ENCODE measurements at places on chromosomes 3 and 15.
A peak's percentile ranks its signal among the peaks of the same experiment; 100 is the strongest.

- DNase-seq = no peak
Measured at GRCh38 chr3:36380221-36381031, at the start of gene STAC. Gene STAC, plus strand, starts transcription at chr3:36380504. Its CDS starts 140 bp downstream, at chr3:36380644.

- DNase-seq = no peak
Measured at GRCh38 chr3:15578289-15578867, 23.0 kb downstream of the HACL1 start.

DNA sequence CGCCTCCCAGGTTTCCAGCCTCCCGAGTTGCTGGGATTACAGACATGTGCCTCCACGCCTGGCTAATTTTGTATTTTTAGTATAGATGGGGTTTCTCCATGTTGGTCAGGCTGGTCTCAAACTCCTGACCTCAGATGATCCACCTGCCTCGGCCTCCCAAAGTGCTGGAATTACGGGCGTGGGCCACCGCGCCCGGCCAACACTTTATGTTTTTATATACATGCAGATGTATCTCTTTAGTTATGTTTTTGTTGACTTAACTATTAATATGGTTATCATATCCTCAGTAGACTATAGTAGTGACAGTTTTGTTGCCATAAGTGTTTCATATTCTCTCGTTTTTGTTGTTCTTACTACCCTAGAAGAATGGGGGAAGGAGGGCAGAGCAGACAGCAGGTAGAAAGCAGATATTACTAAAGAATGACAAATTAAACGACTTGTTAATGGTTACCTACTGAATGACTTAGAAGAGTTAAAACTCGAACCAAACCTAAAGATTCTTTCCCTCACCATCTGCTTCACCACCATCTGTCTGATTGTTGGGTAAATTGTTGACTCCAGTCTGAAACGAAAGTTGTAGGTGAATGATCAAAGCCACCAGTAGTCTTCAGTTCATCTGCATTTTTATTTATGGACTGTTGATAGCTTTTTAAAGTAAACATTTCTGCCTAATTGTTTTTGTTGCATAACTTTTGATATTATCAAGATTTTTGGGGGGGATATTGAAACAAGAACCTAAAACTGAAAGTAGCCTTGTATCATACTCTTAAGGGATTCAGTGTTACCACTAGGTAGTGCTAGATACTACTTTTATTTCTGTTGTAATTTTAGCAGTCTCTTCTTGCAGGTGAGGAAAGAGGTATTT lies 89.3 kb downstream of the RASA2 start:
- no peak for DNase-seq

GRCh38 chr3:190597291-190597690 lies 83.4 kb downstream of the IL1RAP start:
- DNase-seq = no peak

- no peak for DNase-seq
Measured at GRCh38 chr3:177781686-177782161, 584.4 kb upstream of the TBL1XR1 start.

DNA sequence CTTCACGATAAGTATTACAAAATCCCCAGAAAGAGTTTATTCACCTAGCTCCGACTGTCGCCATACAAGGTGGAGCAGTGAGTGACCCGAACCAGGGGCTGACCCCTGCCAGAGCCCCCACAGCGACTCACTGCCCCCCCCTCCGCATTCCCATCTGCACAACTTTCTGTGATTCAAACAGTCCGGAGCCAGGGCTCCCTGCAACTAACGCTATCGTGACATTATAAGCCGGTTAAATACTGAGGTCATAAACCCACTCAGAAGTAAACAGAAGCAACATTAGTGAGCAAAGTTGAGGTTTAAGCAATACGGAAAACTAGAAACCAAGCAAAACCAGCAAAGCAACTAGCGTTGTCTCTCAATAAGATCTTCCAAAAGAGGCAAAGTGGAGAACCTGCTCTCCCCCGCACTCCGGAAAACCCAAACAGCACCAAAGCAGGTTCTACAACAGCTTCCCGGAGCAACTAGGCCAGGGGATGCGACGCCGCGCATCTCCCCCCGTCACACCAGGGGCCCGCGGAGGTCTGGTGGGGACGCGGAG lies 642 bp downstream of the SCAP start:
- DNase-seq = no peak

GRCh38 chr3:150639262-150639661 lies 36.1 kb downstream of the SELENOT start:
- no peak for DNase-seq

- DNase-seq = no peak
Measured at GRCh38 chr3:46228260-46229242, 13.7 kb upstream of the CCR3 start.

- no peak for DNase-seq
Measured at GRCh38 chr3:185685231-185686035, 99.3 kb downstream of the SENP2 start.

- DNase-seq = no peak
Measured at GRCh38 chr15:58584789-58585461, 153.1 kb downstream of the LIPC start.

GRCh38 chr15:91857772-91858171 lies 4.3 kb downstream of the SLCO3A1 start:
- DNase-seq = peak; percentile 7

DNA sequence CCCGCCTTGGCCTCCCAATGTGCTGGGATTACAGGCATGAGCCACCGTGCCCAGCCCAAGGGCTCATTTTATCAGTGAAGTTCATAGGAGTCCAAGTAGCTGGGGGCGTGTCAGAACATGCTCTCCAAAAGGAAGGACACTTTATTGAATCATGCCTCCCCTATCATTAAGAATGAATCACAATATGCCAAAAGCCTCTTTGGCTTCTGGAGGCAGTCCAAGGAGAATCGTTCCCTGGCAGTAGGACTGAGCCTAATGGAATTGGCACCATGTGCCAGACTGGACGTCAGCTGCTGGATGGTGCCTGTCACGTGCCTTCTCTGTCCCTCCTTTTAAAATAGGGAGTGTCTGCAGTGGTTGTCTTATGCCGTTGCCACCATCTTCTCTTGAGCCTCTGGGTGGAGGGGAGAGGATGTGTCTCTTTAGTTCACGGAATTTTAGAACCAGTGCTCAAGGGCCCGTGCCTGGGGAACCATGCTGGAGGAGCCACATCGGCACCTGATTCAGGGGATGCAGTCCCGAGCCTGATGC lies 234.7 kb upstream of the LYSMD4 start:
- DNase-seq = no peak

DNA sequence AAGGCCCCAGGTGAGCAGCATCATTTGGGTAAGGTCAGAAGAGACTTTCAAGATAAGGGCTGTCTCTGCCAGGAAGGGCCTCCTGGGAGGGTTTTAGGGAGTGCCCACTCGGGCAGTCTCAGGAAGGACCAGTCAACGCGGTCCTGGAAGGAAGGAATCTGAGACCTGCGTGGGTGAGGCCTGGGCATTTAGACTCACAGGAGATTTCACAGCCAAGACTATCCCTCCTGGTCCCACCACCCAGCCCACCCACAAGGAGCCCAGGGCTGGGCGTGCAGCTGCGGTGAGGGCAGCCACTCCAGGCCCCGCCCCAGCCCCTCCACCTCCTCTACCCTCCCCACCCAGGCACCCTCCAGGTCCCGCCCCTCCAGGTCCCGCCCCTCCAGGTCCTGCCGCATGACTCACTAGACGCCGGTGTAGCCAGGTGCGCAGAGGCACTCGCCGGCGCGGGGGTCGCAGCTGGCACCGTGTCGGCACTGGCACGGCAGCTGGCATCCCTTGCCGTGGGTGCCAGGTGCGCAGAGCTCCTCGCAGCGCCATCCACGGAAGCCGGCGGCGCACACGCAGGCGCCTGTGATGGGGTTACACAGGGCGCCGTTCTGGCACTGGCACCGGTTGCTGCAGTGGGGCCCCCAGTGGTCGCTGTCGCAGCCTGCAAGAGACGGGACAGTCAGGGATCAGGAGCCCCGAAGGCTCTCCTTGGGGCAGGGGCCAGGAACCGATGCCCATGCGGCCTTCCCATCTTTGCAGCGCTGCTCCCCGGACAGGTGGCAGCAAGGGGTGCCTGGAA lies 112.7 kb downstream of the RAB11A start:
- DNase-seq = peak; percentile 31

DNA sequence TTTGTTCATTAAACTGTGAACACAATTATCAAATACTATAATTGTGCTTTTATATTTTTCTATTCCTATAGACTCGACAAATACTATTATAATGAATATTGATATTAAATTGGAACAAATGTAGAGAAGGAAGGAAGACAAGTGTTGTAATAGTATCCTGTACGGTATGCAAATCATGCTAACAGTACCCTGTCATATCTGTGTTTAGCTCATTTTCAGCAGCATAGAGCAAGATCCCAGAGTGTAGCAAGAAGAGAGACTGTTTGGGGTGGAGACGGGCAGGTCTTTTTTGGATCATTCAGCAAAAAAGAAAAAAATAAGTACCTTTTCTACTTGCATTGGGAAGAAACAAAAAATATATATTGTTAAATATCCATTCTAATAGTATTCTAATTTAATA lies 224.1 kb downstream of the TPRG1 start:
- DNase-seq = no peak

- DNase-seq = peak; percentile 24
Measured at GRCh38 chr15:31458596-31459399, 132.2 kb downstream of the KLF13 start.

Data from activated T-helper 9 cell treated with anti-CD3 and anti-CD28 coated beads, Interleukin-2, amount 50 U/mL, for 16 hours (primary cell).